ENCODE measurements at places on chromosomes 3 and 15. TPM values are rescaled to one million over a fixed set of nuclear protein-coding genes. Genes with fewer than 3 reads are reported as not detected.

The IRAK2 gene
- 0.63 TPM for total RNA-seq

The CCR9 gene
- total RNA-seq, result not detected

The TRIM42 gene
- not detected for total RNA-seq

The MME gene
- not detected for total RNA-seq

The ALDH1A3 gene
- total RNA-seq, result 0.19 TPM

- peaks cover 62% of the 10 kb centered on the region for H3K4me1 ChIP-seq
- no peaks in the 10 kb centered on the region for H3K27me3 ChIP-seq
- DNase-seq, result peak; percentile 56
- no peaks in the 10 kb centered on the region for H3K36me3 ChIP-seq
These were observed 144.2 kb downstream of the PDCD6IP start for GRCh38 chr3:33942483-33943150.

DNA sequence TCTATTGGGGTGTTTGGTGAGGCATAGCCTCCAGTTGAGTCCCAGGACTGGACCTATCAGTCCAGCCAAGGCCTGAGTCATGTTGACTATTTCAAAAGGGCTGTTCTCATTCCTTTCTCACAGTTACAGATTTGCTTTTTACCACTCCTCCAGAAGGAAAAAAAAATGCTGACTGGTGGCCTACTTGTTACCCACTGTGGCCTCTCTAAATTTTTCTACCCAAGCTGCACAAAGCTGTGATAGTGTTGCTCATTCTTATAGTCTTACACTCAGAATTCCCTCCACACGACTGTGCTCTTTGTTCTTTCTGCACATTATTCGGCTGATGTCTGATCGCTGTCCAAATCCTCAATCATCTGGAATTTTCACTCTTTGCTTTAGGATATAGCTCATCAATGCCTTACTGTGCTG is 1142.2 kb downstream of the IGSF11 start:
- no peaks in the 10 kb centered on the region for H3K27me3 ChIP-seq
- no peaks in the 10 kb centered on the region for H3K36me3 ChIP-seq
- DNase-seq, result no peak
- no peak overlapping the region for H3K4me3 ChIP-seq
- H3K27ac ChIP-seq, result no peak overlapping the region

- H3K27ac ChIP-seq, result no peak overlapping the region
- H3K27me3 ChIP-seq, result no peaks in the 10 kb centered on the region
- no peak overlapping the region for H3K4me3 ChIP-seq
These were observed 75.7 kb downstream of the GAP43 start for GRCh38 chr3:115698851-115699591.

DNA sequence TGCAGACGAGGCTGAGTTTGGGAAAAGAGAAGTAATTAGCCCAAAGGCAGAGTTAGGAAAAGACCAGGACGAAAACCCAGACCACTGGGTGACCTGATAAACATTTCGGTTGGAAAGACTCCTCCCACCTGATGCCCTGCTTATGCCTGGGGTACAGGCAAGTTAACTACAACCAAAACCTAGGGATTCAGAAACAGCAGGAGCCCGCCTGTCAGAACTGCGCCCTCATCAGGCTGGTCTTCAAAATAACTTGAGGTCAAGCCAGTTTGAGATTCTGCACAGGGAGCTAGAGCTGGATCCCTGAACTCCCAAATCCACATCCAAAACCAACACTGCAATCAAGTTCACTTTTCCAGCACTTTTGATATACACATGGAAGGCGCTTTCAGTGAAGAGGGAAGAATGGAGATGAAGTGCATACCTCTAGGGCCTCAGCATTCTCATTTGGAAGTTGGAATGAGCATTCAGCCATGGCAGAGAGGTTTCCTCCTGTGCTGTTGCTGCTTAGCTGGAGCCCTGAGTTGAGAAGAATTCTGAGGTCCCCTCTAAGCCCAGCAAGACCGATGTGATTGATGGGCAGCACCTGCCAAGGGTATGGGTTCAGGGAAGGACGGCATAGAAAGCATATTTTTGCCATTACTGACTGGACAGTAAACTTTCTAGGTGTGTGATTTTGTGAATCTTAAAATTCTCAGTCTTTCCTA is 11.6 kb downstream of the TSEN2 start:
- H3K36me3 ChIP-seq, result peaks cover 57% of the 10 kb centered on the region
- H3K4me3 ChIP-seq, result no peak overlapping the region
- no peaks in the 10 kb centered on the region for H3K27me3 ChIP-seq
- DNase-seq, result peak; percentile 15
- H3K27ac ChIP-seq, result no peak overlapping the region

GRCh38 chr3:69872783-69873378 is 126.7 kb upstream of the SAMMSON start:
- no peak overlapping the region for H3K4me3 ChIP-seq
- H3K4me1 ChIP-seq, result no peaks in the 10 kb centered on the region
- no peaks in the 10 kb centered on the region for H3K36me3 ChIP-seq
- DNase-seq, result no peak
- no peak overlapping the region for H3K27ac ChIP-seq
- no peaks in the 10 kb centered on the region for H3K27me3 ChIP-seq

All from A673 (cell line).